ENCODE measurements at places on chromosomes 4 and X. TPM values are rescaled to one million over a fixed set of nuclear protein-coding genes. Genes with fewer than 3 reads are reported as not detected.

- DNase-seq = no peak
- H3K4me1 ChIP-seq = no peaks in the 10 kb centered on the region
- no peaks in the 10 kb centered on the region for H3K36me3 ChIP-seq
- H3K4me3 ChIP-seq = no peak overlapping the region
Measured at GRCh38 chrX:118249146-118249545, 96.8 kb upstream of the WDR44 start.

DNA sequence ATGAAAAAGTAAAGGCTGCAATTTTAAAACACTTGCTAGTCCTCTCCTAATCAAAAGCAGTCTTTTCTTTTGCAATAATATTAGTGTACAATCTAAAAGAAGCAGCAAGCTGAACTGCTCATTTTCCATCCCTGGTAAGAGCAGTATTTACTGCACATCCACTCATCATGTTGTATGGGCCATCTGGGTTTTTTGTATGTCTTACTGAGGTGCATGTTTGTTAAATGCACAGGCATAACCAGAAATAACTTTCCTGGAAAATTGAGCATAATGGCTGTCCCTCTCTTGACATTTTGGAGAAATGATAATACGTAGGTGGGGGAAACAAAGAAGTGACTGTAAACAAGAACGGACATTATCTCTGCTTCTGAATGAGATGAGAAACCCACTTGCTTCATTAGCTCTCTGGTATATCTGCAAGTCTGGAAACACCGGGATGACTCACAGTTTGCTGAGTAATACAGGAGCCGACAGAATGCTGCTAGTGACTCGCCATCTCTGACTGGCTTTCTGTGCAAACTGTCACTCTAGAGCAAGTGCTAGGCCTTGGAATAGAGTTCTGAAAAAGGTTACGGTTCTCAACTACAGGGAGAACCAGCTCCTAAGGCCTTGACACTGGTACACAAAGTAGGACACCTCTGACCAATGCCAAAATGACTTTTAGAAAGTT lies 85.7 kb upstream of the MTM1 start:
- no peaks in the 10 kb centered on the region for H3K36me3 ChIP-seq
- no peaks in the 10 kb centered on the region for H3K27me3 ChIP-seq
- H3K4me3 ChIP-seq = no peak overlapping the region
- peaks cover 7% of the 10 kb centered on the region for H3K4me1 ChIP-seq
- H3K27ac ChIP-seq = no peak overlapping the region

GRCh38 chrX:102712981-102713625 lies 855 bp downstream of the GPRASP2 start:
- no peaks in the 10 kb centered on the region for H3K27me3 ChIP-seq
- DNase-seq = no peak
- H3K27ac ChIP-seq = peak overlapping the region; percentile 82

DNA sequence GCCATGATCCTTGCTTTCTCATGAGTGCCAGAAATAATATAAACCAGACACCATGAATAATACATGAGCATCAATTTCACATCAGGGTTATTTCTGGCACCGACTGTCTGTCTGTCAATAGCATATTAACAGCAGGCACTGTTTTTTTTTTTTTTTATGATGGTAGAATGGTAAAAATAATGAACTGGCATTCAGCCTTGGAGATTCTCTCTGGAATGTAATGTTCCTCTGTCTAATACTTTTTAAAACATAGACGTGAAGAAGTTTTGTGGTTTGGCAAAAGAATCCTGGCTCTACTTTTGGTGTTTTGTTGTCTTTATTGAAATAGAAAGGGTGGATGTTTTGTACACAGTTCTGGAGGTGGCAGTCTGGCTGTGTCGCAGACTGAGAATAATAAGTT lies 874.6 kb upstream of the PRKX start:
- no peaks in the 10 kb centered on the region for H3K36me3 ChIP-seq
- no peaks in the 10 kb centered on the region for H3K27me3 ChIP-seq
- no peak for DNase-seq
- H3K4me3 ChIP-seq = no peak overlapping the region
- H3K27ac ChIP-seq = no peak overlapping the region

Gene ARX
- not detected for total RNA-seq

Gene ARSJ
- 5.4 TPM for total RNA-seq

Measured in vagina (tissue), 2 donors.